ENCODE measurements at places on chromosomes 4 and X.

- no peak for DNase-seq
These were observed 13.7 kb downstream of the RASSF6 start for GRCh38 chr4:73606465-73606974.

DNA sequence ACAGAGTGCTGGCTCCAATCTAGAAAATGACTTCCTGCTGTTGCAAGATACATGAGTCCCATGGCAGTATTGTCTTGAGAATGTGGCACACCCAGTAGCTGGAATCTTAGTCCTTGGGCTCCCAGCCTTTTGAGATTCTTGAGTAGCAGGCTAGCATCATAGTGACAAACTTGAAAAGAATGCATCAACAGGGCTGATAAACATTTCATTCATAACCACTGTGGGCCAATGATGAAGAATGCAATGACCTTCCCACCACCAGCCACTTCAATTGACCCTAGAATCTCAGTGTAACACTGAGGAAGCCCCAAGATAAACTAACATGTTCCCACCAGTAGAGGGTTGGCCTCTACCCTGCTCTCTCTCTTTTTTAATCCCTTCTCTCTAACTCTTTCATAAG lies 329.3 kb downstream of the GBA3 start:
- DNase-seq, result no peak

DNA sequence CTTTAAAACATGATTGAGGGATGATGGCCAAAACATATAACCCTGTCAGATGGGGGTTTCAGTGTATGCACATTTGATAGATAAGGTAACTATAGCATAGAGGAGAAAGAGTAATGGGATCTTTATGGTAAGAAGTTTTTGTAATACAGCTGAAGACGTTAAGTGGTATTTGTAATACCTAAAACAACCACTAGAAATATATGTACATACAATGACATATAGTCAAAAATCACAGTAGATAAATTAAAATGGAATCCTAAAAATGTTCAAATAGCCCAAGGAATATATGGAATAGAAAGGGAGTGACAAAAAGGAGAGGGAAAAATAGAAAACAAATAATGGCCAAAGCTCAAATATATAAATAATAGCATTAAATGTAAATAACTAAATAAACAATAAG lies 371.3 kb upstream of the FSTL5 start:
- no peak for DNase-seq

GRCh38 chrX:111375747-111376146 lies 36.2 kb downstream of the DCX start:
- no peak for DNase-seq

DNA sequence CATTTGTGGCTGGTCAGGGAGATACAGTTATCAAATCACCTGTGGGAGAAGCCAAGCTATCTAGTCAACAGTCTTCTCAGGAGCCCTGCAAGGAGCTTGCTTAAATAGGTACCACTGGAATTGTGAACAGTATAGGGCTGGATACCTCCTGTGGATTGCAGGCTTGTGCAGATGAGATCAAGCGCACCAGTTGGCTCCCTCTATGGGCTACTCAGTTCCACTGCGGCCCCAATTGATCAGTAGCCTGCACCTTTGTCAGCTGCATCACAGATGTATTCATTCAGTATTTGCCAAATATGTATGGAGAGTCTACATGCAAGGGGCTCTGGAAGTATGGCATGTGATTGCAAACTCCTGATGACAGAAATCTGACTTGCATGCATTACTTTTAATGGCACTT lies 28.6 kb downstream of the TEX13A start:
- DNase-seq, result no peak

GRCh38 chr4:108119199-108119800 lies 49.4 kb downstream of the LEF1 start:
- DNase-seq, result no peak

DNA sequence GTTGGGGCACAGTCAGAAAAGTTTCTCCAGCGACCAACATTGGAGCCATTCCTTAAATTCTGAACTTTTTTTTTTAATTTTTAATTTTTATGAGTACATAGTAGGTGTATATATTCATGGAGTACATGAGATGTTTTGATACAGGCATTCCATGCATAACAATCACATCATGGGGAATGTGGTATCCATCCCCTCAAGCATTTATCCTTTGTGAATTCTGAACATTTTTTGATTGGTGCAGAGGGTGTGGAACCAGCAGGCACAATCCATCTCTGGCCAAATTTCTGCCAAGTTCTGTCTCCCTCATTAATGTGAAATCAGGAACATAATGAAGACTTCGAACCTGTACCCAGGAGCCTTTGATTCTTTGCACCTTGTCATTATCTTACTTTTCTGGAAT lies 267.0 kb downstream of the FRMPD4 start:
- DNase-seq, result no peak

DNA sequence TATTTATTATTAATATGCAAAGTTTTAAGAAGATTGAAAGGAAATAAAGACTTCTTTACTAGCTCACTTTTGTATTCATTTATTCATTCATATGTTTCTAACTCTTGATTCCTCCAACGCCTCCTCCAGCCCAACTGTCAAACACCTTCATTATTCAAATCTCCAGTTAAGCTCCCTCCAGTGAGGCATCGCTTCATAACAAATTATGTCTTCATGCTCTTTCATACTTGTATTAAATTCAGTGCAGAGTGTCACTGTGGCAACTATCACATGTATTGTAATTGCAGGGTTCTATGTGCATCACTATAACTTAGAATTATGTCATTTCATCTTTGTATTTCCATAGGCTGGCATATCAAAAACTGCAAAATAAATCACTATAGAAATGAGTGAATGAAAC lies 1394.2 kb upstream of the PCDH7 start:
- no peak for DNase-seq

- DNase-seq, result no peak
These were observed 277.6 kb downstream of the GASK1B start for GRCh38 chr4:157895205-157895604.

DNA sequence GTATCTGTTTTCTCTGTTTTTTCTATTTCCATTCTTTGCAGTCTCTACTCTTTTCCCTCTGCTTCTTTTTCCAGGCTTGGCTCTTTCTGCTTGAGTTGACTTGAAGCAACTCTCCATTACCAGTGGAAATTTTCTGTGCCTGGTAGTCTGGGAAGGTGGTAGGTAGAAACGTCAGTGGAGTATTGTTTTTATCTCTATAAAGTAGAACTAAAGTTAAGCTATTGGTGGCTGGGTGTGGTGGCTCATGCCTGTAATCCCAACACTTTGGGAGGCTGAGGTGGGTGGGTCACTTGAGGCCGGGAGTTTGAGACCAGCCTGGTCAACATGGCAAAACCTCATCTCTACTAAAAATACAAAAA lies 438.1 kb upstream of the AR start:
- DNase-seq, result no peak

DNA sequence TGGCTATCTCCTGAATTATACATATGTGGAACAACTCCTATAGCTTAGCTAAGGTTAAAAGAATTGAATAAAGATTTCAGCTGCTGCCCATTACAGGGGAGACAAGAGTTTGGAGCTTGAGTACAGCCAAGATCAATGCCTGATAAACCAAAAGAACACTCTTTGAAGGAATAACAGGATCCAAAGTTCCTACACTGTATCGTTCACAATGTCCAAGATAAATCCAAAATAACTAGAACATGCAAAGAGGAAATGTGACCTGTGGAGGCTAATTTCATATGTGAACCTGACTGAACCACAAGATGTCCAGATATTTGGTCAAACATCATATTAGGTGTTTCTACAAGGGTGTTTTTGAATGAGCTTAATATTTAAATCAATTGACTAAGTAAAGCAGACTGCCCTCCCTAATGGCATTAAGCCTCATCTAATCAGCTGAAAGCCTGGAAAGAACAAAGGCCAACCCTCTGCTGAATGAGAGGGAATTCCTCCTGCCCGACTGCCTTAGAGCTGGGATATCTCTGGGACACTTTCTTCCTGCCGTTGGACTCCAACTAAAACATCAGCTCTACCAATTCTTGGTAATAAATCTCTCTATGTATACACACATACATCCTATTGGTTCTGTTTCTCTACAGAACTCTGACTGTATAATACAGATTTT lies 19.2 kb downstream of the RFC1 start:
- DNase-seq, result no peak

DNA sequence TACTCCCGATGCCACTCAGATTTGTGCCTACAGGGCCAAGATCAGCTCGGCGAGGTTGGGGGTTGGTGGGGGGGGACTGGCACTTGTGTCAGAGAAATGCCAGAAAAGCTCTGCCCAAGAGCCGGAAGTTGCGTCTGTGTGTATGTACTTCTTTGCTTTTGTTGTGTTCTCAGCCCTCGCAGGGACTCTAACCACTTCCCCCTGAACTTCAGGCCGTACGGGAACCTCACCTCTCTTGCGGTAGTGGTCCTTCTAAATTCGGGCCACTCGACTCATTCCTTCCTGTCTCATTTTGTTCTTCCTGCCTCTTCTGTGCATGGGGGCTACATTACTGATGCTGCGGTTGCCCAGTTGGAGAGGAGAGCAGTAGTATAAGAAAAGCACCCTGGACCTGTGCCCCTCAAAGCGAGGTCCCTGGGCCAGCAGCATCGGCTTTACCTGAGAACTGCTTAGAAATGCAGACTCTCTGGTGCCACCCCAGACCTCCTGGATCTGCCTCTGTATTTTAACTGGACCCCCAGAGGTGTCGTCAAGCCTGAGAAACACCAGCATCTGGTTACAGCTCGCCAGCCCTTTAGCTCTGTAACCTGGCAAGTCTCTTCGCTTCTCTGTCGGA lies 146.3 kb upstream of the RPS6KA3 start:
- DNase-seq, result peak; percentile 34

GRCh38 chr4:107261241-107261874 lies 225.2 kb upstream of the DKK2 start:
- no peak for DNase-seq

DNA sequence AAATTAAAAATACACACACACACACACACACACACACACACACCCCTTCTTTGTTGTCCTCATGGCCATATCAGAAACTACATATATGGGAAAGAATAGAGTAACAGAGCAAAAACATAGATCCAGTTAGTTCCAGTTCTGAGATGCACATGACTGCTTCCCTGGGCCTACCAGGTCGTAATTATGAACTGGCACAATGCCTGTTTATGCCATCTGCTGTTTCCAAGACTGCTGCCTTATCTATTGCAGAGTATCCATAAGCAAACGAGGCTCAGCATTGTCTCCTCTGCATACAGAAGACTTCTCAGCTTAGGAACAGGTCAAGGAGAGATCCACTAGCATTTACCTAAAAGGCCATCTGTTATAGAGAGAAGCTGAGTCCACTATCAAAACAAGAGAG lies 789.0 kb downstream of the TECRL start:
- DNase-seq, result no peak

GRCh38 chrX:110172215-110172614 lies 145.7 kb downstream of the AMMECR1 start:
- no peak for DNase-seq

DNA sequence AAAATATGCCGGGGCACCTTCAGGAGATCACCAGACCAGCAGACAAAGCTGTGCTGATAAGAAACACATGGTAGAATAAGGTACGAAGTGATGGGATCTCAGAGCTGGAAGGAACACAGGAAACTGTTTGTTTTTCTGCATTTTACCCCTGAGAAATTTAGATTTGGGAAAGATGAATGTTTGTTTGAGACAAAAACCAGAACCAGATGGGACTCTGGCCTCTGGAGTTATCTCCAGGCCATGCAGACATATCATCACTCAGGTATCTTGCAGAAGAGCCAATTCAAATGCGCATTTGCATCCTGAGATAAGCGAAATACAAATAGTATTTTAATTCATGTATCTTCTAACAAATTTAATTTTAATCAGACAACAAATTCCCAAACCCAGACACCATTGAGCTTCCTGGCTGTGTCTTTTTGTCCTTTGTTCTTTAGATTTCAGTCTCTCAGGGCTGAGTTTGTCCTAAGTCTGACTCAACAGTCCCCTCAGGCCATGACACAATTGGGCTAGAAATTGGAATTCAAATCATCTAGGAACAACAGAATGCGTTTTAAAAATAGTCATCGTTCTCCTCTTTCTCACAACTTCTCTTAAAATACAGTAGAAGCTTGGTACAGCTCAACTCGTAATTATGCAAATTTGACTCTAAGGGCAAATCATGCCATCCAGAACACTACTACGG lies 159.0 kb downstream of the PACRGL start:
- DNase-seq, result no peak

GRCh38 chrX:150772150-150772970 lies 79.2 kb downstream of the MTMR1 start:
- peak; percentile 82 for DNase-seq

GRCh38 chr4:53781629-53782457 lies 190.6 kb upstream of the LNX1 start:
- no peak for DNase-seq

- DNase-seq, result peak; percentile 71
These were observed 28.1 kb upstream of the SPON2 start for GRCh38 chr4:1200425-1201035.

DNA sequence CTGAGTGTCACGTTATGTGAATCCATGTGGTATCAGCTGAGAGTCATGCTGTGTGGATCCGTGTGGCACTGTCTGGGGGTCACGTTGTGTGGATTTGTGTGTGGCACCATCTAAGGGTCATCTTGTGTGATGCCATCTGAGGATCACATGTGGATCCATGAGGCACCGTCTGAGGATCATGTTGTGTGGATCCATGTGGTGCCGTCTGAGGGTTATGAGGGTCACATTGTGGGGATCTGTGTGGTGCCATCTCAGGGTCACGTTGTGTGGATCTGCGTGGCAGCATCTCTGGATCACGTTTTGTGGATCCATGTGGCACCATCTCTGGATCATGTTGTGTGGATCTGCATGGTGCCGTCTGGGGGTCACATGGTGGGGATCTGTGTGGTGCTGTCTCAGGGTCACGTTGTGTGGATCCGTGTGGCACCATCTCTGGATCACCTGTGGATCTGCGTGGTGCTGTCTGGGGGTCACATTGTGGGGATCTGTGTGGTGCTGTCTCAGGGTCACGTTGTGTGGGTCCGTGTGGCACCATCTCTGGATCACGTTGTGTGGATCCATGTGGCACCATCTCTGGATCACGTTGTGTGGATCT lies 6.9 kb downstream of the PDE6B start:
- DNase-seq, result no peak

DNA sequence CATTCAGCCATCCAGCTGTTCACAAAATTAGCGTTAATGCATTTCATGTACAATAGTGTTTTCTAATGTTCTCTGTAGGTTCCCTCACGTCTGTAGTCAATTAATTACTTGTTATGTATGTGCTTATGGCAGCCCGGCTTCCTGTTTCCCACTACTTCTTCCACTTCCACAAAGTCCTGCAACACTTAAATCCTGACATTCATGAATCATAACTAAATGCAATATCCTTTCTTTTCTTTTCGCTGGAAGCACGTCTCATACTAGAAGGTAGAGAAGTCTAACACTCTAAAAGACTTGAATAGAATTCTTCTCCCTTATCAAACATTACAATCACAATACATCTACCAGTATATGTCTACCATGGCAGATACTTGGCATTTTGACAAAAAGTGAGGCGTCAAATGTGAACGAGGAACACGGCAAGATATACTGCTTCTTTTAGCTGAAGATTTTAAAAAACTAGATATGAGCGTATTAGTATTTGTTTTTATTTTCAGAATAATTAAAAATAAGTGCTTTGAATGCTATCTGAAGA lies 239.0 kb upstream of the DIAPH2 start:
- no peak for DNase-seq

GRCh38 chr4:62208921-62209320 lies 1008.8 kb downstream of the ADGRL3 start:
- no peak for DNase-seq

GRCh38 chr4:11719879-11720278 lies 291.2 kb upstream of the HS3ST1 start:
- DNase-seq, result no peak

Measured in transverse colon (tissue), 4 donors.